Stomach (tissue), 19 donors: ENCODE measurements at places on chromosomes 5 and 9. TPM values are rescaled to one million over a fixed set of nuclear protein-coding genes. Genes with fewer than 3 reads are reported as not detected.

- no peak for DNase-seq
Observed at GRCh38 chr5:1793966-1794900, 5.4 kb downstream of the MRPL36 start.

DNA sequence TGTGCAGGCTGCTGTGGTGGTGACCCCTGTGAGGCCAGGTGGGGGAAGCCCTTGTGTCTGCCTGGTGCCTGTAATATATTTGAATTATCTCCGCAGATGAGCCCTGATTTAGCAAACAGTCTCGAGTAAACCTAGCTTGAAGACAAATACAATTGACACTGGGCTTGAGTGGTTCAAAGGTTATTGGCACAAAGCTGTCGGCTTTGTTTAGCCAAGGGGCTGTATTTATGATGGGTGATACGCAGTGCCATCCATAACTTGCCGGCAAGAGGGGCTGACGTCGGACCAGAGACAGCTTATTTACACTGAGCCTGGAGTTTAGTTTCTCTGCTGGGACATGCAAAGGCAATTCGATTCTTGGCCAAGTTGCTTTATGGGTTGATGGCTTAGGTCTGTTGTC is 20.0 kb upstream of the PITX1 start:
- no peak for DNase-seq

- no peak for DNase-seq
Observed at GRCh38 chr9:8644571-8644970, 845.0 kb upstream of the DMAC1 start.

GRCh38 chr9:131707050-131707449 is 32.8 kb downstream of the RAPGEF1 start:
- no peak for DNase-seq

DNA sequence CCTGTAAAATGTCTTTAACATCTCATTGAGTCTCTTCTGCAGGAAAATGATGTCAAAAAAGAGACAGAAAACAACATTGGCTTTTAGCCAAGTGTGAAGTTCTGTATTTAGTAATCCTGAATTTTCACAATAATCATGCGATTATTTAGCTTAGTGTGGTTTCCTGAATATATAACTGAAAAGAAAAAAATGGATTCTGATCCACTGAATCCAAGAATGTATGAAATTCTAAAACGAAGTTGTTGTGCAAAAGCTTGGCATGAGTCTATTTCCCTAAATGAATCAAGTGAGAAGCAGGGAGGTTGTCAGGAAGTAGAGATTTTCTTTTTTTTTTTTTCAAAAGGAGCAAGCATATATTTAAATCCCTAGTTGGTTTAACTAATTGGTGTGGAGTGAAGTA is 145.9 kb upstream of the CDH6 start:
- DNase-seq, result no peak

DNA sequence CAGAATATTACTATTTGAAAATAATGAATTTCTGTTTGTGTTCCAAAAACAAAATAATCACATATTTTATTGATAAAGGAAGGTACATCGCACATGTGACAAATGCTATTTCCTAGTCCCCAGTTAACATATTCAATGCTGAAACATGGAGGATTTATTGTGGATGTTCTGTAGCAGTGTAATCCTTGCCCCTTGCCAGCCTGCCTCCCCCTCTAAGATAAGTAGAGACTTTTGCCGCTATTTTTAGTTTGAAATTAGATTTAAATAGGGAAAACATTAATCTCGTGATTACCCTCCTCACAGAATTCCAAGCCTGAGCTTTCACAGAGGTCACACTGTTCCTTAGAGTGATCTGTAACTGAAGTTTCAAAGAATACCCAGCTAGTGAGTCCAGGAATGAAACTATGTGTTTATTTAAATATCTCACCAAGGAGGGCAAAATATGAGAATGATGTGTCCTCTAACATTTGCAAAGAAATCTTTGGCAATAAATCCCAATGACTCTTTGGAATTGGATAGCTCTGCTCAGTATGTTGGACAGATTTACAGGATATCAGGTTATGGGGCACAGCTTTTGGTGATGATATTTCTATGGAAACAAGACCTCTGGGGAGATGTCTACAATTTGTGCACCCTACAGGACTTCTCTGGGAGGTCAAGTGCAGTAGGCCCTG is 17.3 kb downstream of the CTXN3 start:
- DNase-seq, result no peak

DNA sequence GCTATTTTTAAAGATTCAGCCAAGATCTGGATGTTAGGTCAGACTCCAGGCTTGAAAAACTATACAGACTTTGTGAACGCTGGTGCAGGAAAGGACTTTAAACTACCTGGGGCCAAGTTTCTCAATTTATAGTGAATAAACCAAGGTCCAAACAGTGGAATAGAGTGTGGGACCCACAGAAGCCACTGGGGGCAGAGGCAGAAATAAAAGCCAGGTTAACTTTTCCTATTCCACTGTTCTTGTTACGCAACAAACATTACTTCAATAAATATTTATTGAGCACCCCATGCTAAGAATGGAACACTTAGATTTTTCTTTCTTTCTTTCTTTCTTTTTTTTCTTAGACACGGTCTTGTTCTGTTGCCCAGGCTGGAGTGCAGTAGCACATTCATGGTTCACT is 11.0 kb upstream of the HAVCR1 start:
- no peak for DNase-seq

GRCh38 chr5:111733571-111733970 is 23.4 kb downstream of the NREP start:
- no peak for DNase-seq

DNA sequence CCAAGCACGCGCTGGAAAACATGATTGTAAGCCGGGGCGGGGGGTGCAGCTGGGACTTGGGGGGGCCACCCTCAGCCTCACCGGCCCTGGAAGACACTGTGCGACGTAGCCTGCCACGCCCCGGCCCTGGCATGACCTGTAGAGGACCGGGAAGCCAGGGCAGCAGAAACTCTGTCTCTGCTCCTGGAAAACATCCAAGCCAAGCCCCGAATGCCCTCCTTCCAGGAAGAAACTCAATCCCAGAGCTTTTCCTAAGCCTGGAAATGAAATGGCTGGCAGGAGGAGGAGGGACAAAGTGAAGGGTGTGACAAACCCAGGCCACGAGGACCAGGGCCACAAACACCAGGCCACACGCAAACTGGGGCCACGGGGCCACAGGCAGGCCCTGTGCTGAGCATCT is 55.4 kb downstream of the KCNT1 start:
- DNase-seq, result peak; percentile 11

DNA sequence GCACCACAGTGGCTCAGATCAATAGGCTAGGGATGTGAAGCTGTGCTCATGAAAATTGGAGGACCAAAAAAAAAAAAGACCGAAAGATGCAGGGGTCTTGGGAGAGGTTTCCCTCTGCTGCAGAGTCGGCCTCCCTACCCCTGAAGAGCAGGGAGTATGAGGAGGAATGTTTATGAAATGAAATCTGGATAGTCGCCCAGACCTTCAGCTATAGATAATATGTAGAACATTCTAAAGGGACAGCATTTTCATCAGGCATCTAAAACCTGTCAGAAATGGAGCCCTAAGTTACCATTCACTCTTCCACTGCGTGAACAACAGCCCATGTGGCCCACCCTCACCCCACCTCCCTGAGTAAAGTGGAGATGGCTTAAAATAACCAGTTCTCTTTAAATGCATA is 122.9 kb downstream of the TMEM174 start:
- DNase-seq, result no peak

DNA sequence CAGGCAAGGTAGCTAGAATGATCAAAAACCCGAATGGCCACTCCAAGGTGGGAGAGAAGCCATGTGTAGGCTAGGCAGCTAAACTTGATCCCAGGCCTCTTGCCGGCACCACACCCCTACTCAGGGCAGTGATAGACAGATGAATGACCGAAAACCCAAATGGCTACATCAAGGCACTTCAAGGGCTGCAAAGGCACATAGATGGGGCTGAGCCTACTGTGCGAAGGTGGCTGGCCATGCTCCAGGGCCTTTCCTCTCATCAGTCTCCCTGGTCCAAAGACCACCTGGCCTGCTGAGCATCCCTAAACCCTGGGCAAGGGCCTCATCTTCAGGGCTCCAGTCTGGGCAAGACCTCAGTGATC is 3.7 kb upstream of the TIFAB start:
- no peak for DNase-seq

DNA sequence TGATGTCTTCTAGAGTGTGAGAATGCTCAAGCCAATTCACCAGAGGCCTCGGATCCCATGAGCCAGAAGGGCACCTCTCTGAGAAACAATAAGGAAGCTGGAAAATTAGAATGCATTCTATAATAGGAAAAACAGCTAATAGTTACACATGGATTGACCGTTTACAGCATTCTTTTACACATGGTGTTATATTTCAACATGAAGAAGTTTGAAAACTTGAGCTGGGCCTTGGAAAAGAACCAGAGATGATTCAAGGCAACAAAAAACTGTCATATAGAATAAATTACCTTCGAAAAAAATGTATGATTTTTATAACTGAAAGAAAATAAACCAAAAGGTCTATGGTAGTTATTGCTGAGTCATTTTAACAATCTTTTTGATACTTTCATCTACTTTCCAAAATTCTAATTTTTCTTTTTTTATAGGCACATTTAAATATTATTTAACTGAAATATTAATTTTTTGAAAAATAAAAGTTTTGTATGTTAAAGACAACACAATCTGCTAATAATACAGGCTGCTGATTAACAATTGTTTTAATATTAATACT is 6.2 kb downstream of the SH3TC2 start:
- DNase-seq, result no peak

GRCh38 chr5:125660231-125660895 is 762.8 kb upstream of the GRAMD2B start:
- no peak for DNase-seq

DNA sequence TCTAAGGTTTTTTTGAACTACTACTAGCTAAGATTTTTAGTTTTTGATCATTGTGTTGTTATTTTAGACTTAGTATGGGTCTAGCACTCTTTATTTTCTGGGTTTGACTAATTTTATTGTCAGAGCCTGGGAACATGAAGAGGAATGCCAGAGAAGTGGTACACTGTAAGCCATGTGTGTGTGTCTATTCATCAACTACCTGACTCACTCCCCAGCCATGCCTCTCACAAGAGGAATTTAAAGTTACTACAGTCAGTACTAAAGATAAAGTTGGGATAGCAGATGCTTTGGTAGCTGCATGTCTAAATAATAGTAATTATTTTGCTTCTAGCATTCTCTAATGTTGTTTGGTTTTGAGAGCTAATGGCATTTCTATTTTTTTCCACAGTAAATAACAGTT is 264.8 kb downstream of the CSNK1G3 start:
- no peak for DNase-seq

- DNase-seq, result no peak
Observed at GRCh38 chr5:121525706-121526105, 326.0 kb upstream of the FTMT start.

GRCh38 chr5:81247441-81247972 is 14.4 kb downstream of the CKMT2 start:
- DNase-seq, result no peak

DNA sequence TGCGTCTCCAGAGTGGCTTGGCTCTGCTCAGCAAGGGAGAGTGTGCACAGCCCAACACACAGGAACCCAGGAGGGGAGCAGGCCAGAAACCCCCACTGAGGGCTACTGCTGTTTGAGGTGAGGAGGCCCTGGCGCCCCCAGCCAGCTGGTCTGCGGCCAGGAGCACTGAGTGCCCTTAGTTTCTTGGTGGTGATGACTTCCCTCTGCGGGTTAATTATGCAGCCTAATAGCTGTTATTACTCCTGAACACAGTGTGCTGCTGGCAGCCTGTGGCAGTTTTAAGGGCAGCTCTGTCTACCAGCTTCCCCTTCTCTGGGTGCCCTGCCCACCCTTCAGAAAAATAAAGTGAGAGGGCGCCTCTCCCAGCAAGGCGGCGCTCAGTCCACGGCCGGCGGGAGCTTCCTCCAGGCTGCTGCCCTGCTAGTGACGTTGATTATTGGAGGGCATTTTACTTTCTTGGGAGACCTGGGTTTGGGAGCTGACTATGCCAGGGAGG is 19.2 kb downstream of the GADD45G start:
- DNase-seq, result peak; percentile 32

DNA sequence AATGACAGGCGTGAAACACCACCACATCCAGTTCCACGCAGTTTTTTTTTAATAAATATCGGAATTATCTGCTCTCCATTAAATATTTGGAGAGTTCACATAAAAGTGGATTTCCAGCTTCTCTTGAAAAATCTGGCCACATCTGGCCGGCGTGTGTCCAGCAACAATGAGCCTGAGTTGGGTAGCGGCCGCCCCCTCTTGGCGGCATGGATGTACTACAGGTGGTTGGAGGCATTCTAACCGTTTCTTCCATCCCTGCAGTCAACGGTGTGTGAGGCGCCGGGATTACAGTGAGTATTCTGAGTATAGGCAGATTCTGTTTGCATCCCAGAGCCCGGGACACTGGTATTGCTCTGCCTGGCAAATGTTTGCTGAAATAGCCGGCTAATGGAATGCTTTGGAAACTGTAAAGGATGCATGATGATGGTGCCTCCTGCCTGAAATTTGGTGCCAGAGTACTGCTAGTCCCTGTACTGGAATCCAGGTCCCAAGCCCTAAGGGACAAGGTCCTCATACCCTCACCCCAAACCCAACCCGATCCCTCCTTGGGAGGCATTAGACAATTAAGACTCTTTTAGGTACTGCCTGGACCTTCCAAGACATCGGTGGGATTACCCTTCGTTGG is 13.6 kb upstream of the GM2A start:
- peak; percentile 80 for DNase-seq

The SHC3 gene
- total RNA-seq, result 1.2 TPM

The ANKRD31 gene
- not detected for total RNA-seq

The CACFD1 gene
- 15.6 TPM for total RNA-seq

The PCDHA9 gene
- not detected for total RNA-seq

The OR2V2 gene
- total RNA-seq, result not detected
